ENCODE measurements at places on chromosomes 12 and 14.

DNA sequence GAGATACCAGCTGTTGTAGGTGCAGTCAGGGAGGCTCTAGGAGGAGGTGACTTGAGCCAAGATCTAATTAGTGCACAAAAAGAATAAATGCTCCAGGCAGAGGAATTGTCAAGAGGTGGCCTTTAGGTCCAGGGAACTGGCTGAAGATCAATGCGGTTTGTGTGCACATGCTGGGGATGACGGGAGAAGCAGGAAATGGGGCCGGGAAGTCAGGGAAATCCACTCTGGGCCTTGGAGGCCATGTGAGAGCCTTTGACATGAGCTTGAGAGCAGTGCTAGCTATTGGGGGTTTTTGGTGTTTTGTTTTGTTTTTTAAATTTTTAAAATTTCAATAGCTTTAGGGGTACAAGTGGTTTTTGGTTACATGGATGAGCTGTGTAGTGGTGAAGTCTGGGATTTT, 67.4 kb downstream of the MVK start:
- no peak for DNase-seq

- DNase-seq = peak; percentile 8
These were observed 126.1 kb downstream of the SLC38A6 start for GRCh38 chr14:61106959-61107641.

- no peak for DNase-seq
These were observed 168.4 kb downstream of the ALG10B start for GRCh38 chr12:38484821-38485449.

DNA sequence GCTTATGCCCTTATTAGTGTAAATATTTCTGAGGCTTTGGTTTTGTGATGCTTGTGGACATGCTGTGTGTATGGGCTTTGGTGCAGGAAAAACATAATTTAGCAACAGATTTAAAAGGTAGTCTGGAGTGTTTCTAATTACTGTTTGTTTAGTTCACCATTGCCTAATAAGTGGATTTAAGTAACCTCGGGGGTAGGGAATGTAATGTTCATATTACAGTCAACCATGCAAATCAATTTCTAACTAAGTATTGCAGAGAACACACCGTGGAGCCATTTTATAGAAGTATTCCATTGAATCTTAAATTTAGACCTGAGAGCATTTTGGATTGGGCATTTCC, 53.5 kb downstream of the ANO6 start:
- DNase-seq = no peak

GRCh38 chr12:113587720-113588119, 116.0 kb upstream of the LHX5 start:
- DNase-seq = no peak

DNA sequence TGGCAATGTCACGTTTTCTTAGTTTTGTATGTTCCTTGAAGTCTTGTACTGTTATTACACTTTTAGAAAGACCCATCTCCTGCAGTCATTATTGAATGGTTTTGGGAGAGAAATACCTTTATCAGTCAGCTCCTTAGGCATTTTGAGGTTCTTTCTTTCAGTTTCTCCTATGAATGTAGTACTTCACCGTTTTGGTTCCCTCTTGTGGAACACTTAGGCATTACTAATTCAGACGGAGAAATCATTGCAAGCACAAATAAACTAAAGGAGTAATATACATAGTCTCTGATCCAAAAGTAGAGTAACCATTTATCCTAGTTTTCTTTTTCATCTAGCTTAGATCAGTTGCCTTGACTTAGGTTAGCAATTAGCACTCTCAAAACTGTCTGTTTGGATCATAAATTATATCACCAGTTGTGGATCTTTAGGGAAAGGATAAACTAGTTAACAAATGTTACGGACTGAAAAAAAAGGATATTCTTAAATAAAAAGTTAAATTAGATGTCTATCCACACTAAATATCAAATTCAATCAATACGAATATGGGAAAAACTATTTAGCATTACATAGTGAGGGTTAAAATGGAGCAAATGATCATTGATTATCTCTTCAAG, 1538.3 kb upstream of the SEL1L start:
- DNase-seq = no peak

DNA sequence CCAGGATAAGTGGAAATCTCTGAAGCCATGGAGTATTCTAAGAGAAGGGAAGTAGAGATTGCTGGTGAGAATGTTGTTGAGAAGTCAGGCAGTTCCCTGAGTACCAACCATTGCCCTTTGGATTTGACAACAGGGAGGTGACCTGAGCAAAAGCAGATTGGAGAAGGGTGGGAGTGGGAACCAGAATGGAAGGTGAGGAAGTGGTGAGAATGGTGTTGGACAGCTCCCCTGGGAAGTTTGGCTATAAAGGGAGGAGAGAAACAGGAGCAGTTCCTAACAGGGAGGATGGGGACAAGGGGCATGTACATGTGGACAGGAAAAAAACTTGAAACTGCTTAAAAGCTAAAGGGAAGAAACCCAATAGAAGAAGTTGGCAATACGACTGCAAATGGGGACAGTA, 198.1 kb downstream of the ETV6 start:
- no peak for DNase-seq

DNA sequence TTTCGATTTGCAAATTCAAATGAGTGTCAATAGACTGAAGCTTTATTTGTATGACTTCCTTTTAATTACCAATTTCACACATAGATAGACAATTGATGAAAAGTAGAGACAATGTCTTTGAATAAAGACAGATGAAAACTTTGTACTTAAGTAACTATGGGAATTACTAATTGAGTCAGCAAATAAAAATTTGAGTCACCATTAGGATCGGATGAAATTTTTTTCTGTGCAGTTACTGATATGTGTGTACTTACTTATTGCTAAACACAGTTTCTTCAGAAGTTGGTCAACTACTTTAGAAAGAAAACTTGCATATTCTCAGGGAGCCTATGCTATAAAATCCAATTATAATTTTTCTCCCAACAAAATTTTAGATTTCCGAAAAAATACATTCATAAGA, 224.9 kb upstream of the SLC16A7 start:
- no peak for DNase-seq

DNA sequence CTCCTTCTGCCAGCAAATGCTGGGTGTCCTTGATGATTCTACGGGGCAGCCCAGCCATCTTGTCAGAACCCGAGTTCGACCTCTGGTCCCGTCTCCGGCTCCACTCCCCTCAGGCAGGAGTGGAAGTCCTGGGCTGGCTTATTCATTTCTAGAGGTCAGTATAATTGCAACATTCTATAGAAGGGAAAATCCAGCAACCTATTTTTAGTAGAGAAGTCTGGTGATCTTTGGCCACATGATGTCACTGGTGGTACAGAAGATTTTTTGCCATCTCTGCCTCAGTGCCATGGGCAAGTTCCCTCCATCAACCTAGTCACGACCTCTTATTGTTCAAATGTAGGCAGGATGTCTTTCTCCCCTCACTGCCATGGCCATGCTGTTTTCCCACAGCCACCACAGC, 22.4 kb downstream of the OR10G2 start:
- DNase-seq = no peak

DNA sequence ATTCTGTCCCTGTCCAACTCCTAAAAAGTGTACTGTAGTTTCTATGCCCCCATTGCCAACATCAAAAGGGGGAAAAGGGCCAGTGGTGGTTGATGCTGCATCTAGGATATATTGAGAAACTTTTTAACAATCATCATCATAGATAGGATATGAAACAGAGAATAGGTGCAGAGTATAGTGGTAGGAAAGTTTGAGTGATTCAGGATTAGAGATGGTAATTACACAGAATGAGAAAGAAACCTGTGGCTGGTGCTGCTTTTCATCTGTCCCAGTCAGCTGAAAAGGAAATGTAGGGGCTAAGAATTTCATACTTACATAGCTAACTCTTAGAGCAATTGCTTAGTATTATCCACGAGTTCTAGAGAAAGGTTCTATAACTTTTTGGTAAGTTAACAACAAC, 67.6 kb downstream of the GTF2A1 start:
- no peak for DNase-seq

- DNase-seq = no peak
These were observed 75.0 kb downstream of the BICD1 start for GRCh38 chr12:32181498-32182175.

DNA sequence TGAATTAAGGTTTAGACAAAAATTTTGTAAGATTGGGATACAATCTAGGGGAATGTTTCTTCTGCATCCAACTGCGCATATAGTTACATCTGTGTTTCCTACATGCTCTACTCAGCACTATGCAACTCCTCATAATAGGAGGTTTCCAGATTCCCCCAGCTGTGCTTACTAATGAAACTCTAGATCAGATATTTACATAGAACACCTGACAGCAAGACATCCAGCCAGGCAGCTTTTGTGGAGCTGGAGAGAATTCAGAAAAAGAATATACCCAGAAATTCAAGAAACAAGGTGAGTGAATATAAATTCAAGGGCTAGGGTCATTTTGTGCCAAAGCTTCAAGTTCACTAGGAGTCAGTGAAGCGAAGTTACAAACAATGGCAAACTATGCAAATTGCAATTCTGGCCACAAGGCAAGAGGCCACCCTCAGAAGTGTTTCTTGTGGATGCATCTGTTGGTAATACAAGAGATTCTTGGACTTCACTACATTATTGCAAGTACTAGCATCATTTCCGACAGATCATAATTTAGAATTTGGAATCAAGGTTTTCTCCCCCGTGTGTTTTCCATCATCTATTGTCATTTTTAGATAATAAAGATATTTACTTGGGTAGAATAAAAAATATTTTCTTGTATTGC, 341.2 kb upstream of the NAV3 start:
- DNase-seq = no peak

- no peak for DNase-seq
These were observed 98.9 kb downstream of the RERG start for GRCh38 chr12:15122344-15122743.

DNA sequence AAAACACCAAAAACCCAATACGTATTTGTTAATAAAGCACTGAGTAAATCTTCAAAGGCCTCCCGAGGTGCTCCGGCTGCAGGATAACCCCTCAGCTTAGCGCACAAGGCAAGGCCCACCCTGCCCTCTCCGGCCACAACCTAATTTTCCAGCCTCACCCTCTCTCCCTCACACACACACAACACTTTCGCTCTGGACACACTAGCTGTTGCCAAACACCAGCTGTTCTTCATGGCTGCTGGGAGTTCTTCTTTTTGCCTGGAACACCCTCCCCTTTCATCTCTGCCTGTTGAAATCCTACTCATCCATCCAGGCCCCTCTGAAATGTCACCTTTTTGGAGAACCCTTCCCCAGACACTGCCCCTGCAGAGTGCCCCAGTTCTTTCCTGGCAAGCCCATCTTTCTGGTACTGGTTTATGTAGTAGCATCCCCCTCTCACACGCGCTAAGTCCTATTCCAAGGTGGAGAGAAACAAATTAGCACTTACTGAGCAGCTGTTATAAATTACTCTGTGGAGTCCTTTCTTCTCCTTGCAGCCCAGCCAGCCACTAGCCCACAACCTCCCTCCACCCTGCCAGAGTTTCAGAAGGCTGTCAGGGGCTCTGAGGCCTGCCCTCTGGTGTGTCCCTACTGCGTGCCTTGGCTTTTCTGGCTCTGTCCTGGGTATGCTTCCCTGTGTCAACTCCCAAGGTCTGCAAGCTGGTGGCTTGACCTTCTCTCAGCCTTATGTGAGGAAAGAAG, 805 bp upstream of the CRACR2A start:
- DNase-seq = no peak

DNA sequence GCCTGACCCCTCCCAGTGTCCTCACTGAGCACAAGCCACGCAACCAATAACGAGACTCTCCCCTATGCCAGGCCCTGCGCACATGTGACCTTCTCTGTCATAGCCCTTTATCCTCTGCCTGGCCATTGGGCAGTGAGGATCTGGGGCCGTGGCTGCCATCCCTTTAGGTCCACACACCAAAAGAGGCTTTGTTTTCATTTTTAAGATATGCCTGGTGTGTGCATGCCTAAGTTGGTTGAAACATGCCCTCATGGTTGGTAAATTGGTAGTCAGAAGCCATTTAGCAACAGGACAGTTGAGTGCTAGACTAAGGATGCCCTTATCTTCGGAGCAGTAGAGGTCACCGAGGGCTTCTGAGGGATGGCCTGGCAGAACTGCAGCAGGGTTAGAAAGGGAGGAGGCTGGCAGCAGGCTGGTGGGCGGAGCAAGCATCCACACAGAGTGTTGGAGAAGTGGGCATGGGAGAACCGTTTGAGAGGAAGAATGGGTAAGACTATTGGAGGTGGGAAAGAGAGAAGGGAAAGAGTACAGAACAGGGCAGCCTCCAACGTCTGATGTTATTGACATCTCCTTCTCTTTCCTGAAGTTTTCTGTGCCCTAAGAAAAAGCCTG, 75.1 kb downstream of the SLC24A4 start:
- no peak for DNase-seq

GRCh38 chr12:95547522-95548055, 3.7 kb downstream of the USP44 start:
- DNase-seq = peak; percentile 0

DNA sequence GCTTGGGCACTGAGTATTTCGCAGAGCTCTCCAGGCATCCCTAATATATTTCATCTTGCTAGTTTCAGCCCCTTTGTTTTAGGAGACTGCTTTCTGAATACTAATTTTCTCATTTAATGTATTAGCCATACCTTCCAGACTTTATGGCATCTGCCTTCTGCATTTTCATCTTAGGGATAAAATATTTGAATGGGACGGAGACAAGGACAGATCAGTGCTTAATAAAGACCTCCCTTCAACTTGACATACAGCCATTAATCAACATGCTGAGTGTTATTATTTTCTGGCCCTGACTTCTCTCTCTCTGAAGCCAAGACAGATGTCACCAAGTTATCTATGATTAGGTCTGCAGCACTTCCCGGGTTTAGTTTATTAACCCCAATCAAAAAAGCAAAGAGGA, 42.4 kb downstream of the CACNA2D4 start:
- no peak for DNase-seq

- peak; percentile 86 for DNase-seq
These were observed 295.7 kb upstream of the PRKD1 start for GRCh38 chr14:30223385-30223785.

DNA sequence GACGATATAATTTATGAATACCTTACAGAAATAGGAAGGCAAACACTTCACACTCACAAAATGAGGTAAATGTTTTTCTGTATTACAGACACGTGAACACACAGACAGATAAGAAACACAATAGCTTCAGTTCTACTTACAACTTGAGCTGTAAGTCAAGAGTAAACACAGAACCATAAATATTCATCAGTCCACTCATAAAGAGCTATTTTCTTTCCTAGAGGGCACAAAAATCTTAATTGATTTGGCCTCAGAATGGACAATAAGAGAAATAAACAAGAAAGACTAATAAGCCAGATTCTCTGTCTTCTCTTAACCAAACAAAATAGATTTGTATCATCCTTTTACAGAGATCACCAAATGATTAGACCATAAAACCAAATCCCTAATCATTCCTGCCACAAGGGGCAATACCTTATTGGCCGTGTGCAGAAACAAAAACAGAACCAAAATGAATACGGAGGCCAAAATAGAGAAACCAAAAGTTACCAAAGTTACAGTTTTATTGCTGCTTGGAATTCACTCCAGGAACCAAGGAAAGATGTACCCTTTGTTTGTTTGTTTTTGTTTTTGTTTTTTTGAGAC, 38.1 kb upstream of the GARIN2 start:
- DNase-seq = no peak

GRCh38 chr14:54719406-54719805, 152.5 kb downstream of the SAMD4A start:
- no peak for DNase-seq

All from HFFc6 (cell line).